ENCODE measurements at places on chromosomes 2 and 18. TPM values are rescaled to one million over a fixed set of nuclear protein-coding genes. Genes with fewer than 3 reads are reported as not detected.

GRCh38 chr18:58756596-58757240 is 85.5 kb downstream of the MALT1 start:
- no peak for DNase-seq

DNA sequence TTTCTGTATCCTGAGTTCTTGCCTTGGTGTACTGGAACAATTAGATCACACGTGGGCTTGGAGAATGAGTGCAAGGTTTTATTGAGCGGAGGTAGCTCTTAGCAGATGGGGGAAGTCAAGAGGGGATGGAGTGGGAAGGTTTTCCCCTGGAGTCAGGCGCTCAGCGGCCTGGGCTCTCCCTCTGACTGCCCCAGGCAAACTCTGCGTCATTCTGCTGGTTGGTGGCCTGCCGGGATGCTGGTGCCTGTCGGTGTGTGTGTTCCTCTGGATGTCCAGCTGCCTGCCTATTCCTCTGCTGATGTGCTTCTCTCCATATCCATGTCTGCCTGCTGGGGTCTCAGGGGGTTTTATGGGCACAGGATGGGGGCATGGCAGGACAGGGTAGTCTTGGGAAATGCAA is 111.0 kb downstream of the TRIB2 start:
- DNase-seq, result no peak

DNA sequence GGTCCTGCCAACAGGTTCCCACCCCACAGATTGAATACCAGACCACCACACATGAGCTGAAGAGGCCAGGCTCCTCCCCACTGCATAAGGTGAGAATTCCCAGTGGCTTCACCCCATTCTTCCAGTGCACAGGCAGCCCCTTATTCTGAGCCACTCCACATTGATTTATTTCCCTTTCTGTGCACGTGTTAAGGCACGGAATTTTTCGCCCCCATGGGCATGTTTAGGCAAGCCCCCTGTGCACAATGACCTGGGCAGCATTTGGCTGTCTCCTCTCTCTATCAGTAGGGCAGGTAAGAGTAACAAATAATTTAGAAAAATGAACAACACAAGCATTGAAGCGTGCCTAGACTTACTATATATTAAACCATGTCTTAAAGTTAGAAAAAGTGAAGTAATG is 15.2 kb upstream of the CHAC2 start:
- no peak for DNase-seq

- no peak for DNase-seq
Observed at GRCh38 chr2:233892793-233893192, 24.4 kb upstream of the TRPM8 start.

GRCh38 chr2:63059793-63060471 is 9.3 kb downstream of the OTX1 start:
- no peak for DNase-seq

DNA sequence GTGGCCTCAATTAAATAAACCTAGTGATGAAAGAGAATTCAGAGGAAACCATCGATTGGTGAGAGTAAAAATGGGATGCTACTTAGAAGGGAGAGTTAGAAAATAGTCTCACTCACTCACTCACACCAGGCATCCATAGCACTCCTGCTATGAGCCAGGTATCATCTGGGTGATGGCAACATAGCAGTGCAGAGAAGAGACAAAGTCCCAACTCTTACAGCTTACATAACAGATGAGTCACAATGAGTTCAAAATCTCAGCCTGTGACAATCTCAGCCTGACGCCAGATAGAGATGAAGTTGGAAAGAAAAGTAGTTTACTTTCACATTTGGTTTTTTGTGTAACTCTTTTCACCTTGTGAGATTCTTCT is 55.4 kb upstream of the THOC1 start:
- no peak for DNase-seq

Gene CFAP65
- not detected for total RNA-seq

Gene COL4A4
- 7.3 TPM for total RNA-seq
